T-helper 17 cell (primary cell): ENCODE measurements at places on chromosomes 5 and 9. TPM values are rescaled to one million over a fixed set of nuclear protein-coding genes. Genes with fewer than 3 reads are reported as not detected.

OLFML2A gene
- total RNA-seq = not detected

TRIM7 gene
- total RNA-seq = 2.2 TPM

- no peak overlapping the region for H3K4me3 ChIP-seq
- H3K36me3 ChIP-seq = no peaks in the 10 kb centered on the region
- H3K27ac ChIP-seq = no peak overlapping the region
Observed at GRCh38 chr9:74255489-74255984, 241.6 kb upstream of the RORB start.

- H3K4me3 ChIP-seq = no peak overlapping the region
- H3K36me3 ChIP-seq = no peaks in the 10 kb centered on the region
- H3K4me1 ChIP-seq = peaks cover 2% of the 10 kb centered on the region
- H3K27ac ChIP-seq = no peak overlapping the region
- no peaks in the 10 kb centered on the region for H3K27me3 ChIP-seq
Observed at GRCh38 chr9:78150312-78150982, 85.4 kb upstream of the CEP78 start.

GRCh38 chr5:171031977-171032376 lies 170.2 kb downstream of the RANBP17 start:
- no peak for DNase-seq
- H3K27me3 ChIP-seq = no peaks in the 10 kb centered on the region
- no peaks in the 10 kb centered on the region for H3K4me1 ChIP-seq
- H3K27ac ChIP-seq = no peak overlapping the region
- no peak overlapping the region for H3K4me3 ChIP-seq

DNA sequence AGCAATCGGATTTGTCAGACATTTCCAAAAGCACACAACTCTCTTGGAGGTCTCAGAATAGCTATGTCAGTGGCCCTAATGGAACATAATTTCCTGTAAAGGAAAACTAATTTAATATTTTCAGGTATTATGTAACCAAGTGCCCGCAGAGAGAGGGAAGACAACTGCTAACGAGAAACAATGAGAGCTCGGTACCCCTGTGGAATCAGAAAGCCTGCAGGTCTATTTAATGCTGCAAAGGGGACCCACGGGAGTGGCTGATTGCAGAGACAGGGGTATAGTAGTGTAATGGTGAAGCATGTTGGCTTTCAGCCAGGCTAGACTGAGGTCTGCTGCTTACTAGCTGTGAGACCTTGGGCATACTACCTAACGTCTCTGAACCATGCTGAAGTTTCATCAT lies 508.1 kb upstream of the BRINP1 start:
- no peaks in the 10 kb centered on the region for H3K27me3 ChIP-seq
- H3K4me1 ChIP-seq = no peaks in the 10 kb centered on the region
- H3K36me3 ChIP-seq = no peaks in the 10 kb centered on the region

DNA sequence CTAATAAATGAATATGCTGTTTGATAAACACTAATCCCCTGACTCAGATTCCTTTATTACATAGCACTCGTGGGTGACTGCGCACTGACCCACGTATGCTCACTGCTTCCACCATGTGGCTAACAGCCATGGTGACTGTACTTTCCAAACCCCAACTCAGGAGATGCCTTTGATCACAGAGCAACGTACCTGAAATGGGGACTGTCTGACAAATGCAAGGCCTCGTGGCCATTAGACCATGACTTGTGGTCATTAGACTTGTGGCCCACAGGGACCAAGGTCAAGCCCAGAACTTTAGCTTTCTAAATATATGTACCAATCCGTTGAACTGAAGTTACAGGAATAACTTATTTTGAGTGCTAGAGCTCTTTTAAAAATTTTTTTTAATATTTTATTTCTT lies 46.6 kb downstream of the CYFIP2 start:
- DNase-seq = no peak
- H3K27me3 ChIP-seq = no peaks in the 10 kb centered on the region
- no peak overlapping the region for H3K4me3 ChIP-seq
- H3K4me1 ChIP-seq = peaks cover 24% of the 10 kb centered on the region
- H3K36me3 ChIP-seq = peaks cover 2% of the 10 kb centered on the region
- peak overlapping the region; percentile 63 for H3K27ac ChIP-seq
